ENCODE measurements at places on chromosomes 3 and 15.

- no peak for DNase-seq
Observed at GRCh38 chr15:99128411-99128810, 23.5 kb downstream of the SYNM start.

- no peak for DNase-seq
Observed at GRCh38 chr3:44337248-44337785, 1.2 kb upstream of the TCAIM start.

DNA sequence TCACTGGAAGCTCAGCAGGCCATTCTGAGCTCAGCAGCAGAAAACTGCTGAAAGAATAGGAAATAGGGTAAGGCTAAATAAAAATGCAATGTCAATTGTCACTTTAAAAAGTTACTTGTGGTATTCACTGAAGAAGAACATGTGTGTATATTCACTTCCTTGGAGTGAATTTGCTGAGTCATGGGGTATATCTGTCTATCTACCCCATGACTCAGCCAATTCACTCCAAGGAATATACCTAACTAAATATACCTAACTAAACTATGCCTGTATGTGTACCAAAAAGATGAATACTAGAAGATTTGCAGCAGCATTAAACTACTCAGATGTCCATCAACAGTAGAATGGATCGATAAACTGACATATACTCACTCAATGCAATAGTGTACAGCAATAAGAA, 69.5 kb upstream of the KCNAB1 start:
- DNase-seq, result no peak

DNA sequence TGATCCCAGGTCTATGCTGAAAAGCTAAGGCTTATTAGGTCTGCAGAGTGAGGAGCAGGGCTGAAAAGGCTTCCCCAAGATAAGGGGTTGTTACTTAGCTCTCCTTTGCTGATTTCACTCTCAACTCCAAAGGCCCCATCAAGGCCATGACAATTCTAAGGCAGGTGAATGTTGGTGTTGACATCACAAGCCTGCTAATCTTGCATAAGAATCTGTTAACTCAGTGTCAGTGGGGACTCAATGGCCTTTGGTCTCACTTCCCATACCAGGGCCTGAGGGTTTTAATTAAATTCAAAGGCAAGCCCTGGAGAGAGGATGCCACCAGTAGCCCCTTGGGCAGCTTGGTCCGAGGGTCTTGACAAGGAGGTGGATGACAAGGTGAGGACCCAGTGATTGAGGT, 9.4 kb upstream of the ALAS1 start:
- DNase-seq, result no peak

DNA sequence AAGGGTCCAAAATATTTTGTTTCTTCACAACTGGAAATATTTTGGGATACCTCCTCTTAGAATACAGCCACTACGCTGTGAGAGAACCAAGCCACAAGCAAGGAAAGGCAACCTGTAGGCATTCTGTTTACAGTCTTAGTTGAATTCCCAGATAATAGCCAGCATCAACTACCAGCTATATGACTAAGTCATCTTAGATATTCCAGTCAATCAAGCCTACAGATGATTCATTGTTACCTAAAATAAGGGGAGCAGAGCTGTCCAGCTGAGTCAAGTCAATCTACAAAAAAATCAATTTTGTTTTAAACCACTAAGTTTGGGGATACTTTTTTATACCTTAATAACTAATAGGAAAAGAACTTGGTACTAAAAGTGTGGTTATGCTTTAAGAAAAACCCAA, 526.4 kb upstream of the DPPA4 start:
- no peak for DNase-seq

DNA sequence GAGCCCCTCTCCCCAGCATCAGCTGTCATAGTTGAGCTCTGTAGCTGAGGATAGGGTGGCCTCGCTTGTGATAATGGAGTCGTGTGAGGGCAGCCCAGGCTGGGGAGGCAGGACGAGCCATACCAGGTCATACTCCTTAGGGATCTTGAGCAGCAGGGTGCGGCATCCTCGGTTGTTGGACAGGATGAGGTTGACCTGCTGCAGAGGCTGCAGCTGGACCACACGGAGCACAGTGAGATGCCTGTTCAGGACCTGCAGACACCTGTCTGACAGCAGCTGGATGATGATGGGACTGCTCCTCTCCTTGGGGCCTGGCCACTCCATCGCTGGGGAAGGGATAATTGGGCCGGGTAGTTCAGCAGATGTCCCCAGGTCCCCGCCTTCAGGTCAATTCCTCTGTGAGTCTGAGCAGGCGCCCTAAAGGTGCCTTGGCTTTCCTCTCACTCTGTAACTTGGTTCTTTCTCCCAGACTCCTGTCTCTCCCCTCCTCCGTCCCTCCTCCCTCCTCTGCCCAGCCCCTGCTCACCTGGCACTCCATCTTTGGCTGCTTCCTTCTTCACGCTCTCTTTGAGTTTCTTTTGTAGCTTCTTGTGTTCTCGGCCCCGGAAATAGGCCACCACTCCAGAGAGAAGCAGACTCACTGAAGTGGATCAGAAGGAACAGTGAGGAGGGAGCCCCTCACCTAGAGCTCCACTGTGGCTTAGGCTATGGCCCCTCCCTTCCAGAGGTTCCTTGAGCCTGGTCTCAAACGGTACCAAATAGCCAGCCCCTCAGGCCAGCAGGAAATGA, 7.8 kb downstream of the DUOX2 start:
- no peak for DNase-seq

DNA sequence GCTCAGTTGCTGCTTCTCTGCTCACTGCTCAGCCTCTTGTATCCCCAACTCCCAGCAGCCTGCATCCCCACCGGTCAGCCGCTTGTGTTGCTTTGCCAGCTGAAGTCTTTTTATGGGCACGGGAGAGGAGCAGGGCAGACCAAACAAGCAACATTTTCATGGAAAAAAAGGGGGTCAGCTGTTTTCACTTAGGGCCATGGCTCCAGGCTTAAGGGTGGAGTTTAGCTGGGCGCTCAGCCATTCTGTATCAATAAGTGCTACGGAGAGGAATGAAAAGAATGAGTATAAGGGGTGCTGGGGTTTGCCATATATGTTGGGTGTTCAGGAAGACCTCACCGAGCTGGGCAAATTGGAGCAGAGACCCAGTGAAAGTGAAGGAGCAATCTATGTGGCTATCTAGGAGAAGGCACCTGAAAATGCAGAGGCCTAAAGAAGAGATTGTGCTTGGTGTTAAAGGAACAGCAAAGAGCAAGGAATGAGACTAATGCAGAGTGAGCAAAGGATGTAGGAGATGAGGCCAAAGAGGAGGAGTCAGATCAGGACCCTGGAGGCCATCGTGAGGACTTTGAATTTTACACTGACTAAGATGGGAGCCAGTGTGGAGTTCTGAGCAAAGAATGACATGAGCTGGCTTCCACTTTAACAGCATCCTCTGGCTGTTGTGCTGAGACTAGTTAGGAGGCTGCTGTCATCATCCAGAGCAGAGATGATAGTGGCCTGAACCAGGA, 16.6 kb upstream of the IREB2 start:
- no peak for DNase-seq

GRCh38 chr3:115146032-115146417, 1.1 kb downstream of the ZBTB20 start:
- no peak for DNase-seq

DNA sequence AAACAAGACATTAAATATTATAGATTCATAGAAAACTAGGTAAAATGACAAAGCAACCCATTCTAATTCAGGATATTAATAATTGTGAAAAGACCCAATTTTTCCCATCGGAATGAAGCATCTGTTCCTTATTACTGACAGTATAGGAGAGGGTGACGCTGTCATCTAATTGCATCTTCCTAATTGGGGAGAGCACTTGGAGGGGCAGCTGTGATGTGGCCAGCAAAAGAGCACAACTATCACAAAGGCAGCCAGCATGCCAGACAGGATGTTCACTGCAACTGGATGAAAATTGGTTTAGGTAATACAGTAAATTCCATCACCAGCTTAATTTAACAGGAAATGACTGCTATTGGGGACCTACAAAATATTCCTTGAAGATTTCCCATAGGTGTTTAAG, 21.9 kb upstream of the MINAR1 start:
- no peak for DNase-seq

GRCh38 chr3:175118382-175118941, 259.3 kb downstream of the NAALADL2 start:
- no peak for DNase-seq
